ENCODE measurements at places on chromosomes 5 and 9.

- DNase-seq, result no peak
Observed at GRCh38 chr5:93421468-93421867, 159.6 kb downstream of the NR2F1-AS1 start.

- DNase-seq, result no peak
Observed at GRCh38 chr5:32285510-32286138, 27.1 kb downstream of the MTMR12 start.

DNA sequence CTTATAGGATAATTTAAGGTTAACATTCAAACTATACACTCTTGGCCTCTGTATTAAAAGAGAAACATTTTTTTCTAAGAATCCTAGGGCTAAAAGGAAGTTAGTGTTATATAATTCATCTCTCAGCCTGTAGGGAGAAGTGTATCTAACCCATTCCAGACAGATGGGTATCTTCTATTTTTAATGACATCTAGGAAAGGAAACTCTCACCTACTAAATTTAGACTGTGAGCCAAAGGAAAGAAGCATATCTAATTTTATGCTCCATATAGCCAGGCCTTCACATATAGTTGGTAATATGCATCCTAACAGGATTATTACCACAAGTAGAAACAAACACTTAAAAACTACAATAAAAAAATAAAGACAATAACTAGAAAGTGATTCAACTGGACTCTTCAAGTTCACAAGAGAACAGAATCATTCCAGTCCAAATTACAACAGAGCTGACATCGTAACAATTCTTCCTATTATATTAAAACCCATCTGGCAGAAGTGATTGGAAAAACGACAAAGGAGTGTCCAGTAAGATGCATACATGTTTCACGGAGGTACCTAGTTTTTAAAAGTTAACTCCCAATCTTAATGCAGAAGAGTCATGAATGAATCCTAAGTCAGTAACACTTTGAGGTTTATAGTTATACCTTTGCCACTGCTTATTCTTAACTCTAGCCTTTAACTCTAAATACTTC lies 39.4 kb downstream of the SCAI start:
- no peak for DNase-seq

- DNase-seq, result no peak
Observed at GRCh38 chr5:167065794-167066193, 1225.7 kb upstream of the WWC1 start.

- no peak for DNase-seq
Observed at GRCh38 chr5:131488463-131488862, 146.6 kb downstream of the RAPGEF6 start.
